ENCODE measurements at places on chromosomes 3 and 15. TPM values are rescaled to one million over a fixed set of nuclear protein-coding genes. Genes with fewer than 3 reads are reported as not detected.

The STRIT1 gene
- not detected for total RNA-seq

The GOLGA8T gene
- not detected for total RNA-seq

The TRIM59 gene
- total RNA-seq = 15.9 TPM

The DLEC1 gene
- total RNA-seq = not detected

The CLDN11 gene
- 90.1 TPM for total RNA-seq

The GOLGA6L6 gene
- total RNA-seq = not detected

The SYNPR gene
- not detected for total RNA-seq

The ZNF770 gene
- total RNA-seq = 24.8 TPM

The LMAN1L gene
- total RNA-seq = not detected

The CACNA2D2 gene
- total RNA-seq = under 0.01 TPM

The KBTBD13 gene
- total RNA-seq = not detected

The ZBED2 gene
- under 0.01 TPM for total RNA-seq

The HES1 gene
- 84.6 TPM for total RNA-seq

The TEX55 gene
- not detected for total RNA-seq

The CCDC54 gene
- not detected for total RNA-seq

The BMF gene
- 5.4 TPM for total RNA-seq

The SNX33 gene
- total RNA-seq = 16.2 TPM

The GUCA1C gene
- not detected for total RNA-seq
